ENCODE measurements at places on chromosomes 7 and 10.

DNA sequence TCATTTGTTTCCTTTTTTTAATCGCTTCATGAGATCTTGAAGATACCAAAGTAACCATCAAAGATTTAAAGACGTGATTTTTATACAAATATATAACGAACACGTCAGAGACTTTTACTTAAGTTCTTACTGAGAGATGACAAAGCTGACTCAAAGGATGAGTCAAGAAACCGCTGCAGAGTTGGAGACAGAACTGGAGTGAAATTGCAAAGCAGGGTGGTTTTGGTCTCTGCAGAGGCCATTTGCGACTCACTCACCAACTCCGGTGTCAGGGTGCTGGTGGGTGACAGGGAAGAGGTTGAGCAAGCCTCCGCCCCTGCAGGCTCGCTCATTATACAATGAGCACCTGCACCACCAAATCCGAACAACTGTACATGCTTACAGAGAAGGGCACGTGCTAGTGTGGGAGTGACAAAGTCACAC lies 75.2 kb downstream of the DNAJB6 start:
- DNase-seq: peak; percentile 39

- DNase-seq: no peak
Observed at GRCh38 chr10:70616761-70617160, 14.2 kb upstream of the PRF1 start.

GRCh38 chr10:6711408-6711841 lies 131.3 kb upstream of the PRKCQ start:
- DNase-seq: no peak

- no peak for DNase-seq
Observed at GRCh38 chr10:930625-931325, 730 bp downstream of the LARP4B start.

- DNase-seq: no peak
Observed at GRCh38 chr10:129095680-129096064, 371.4 kb upstream of the MGMT start.

GRCh38 chr10:66378117-66378876 lies 547.5 kb upstream of the LRRTM3 start:
- DNase-seq: no peak

DNA sequence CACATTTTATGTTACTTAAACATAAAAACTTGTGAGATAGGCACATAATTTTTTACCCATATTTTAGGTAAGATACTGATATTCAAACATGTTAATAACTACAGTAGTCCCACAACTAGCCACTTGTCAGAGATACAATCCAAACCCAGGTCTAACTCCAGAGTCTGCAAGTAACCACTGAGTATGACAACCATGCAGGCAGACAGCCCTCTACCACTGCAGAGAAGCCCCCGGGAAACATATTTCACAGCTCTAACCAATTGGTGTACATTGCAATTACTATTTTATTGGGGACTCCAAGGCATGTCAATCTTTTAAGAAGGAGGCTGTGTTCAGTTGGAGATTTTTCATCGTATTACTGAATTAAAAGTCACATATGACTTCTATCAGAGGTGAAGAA lies 107.2 kb upstream of the FAM133B start:
- no peak for DNase-seq

DNA sequence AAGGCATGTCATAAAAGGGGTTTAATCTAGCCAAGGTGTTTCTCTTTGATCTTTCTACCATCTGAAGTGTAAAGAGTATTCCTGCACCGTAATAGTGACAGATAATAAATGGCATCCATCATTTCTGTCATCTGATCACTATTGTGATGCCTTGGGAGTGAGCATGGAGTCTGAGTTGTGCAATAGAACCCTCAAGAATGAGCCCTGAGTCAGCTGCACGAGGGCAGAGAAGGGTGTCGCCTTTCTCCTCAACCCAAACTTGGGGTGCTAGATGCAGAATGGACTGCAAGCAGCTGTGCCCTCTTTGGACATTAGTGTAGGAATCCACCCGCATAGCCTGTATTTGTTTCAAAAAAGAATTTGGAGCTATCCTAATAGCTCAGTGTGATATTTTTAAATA lies 115.2 kb downstream of the ZNF37A start:
- DNase-seq: no peak

- DNase-seq: no peak
Observed at GRCh38 chr10:117948493-117948892, 98.2 kb downstream of the RAB11FIP2 start.

- peak; percentile 69 for DNase-seq
Observed at GRCh38 chr10:90417029-90417428, 440.8 kb downstream of the HTR7 start.

GRCh38 chr10:26410356-26410755 lies 27.8 kb upstream of the APBB1IP start:
- DNase-seq: no peak

DNA sequence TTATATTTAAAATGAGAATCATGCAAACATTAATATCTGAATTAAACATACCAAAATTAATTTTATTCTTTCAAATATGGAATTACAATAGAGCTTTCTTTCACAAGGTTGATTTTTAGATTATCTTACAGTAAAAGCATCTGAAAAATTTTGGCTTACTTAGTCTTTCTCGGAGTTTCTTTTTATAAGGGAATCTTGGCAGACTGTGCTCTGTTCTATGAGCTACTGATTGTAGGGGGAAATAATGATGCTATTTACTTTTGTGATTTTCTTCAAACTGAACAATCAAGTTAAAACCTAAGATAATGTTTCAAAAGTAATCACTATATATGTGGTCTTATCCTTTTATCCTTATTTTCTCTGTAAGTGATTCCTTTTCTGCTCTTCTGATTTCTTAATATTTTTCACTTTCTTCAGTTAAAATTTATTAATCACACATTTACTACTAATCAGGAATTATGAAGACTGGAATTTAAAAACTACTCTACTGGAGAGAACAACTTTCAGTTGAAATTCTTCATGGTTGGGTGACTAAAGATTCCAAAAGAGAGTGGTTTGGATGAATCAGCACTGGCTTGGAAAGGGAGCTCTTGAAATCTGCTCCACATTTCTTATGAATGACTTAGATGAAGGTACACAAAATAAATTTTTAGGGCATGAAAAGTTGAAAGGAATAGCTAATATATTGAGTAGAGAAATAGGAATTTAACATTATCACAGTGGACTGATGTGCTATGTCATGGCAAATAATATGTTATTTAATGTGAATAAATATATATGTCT lies 103.9 kb downstream of the PPP1R9A start:
- no peak for DNase-seq

DNA sequence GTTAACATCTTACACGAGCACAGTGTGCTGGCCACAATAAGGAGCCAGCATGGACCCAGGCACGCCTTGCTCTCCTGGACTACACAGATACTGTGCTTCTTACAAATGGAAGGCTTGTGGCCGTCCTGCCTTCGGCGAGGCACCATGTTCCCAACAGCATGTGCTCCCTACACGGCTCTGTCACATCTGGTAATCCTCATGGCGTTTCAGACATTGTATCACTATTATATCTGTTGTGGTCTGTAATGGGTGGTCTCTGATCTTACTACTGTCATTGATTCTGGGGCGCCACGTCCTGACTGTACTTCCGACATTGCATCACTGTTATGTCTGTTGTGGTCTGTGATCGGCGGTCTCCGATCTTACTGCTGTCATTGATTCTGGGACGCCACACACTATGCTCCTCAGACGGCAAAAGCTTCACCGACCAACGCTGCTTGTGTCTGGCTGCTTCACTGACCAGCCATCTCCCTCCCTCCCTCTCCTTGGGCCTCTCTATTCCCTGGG lies 195.4 kb downstream of the MAD1L1 start:
- no peak for DNase-seq

DNA sequence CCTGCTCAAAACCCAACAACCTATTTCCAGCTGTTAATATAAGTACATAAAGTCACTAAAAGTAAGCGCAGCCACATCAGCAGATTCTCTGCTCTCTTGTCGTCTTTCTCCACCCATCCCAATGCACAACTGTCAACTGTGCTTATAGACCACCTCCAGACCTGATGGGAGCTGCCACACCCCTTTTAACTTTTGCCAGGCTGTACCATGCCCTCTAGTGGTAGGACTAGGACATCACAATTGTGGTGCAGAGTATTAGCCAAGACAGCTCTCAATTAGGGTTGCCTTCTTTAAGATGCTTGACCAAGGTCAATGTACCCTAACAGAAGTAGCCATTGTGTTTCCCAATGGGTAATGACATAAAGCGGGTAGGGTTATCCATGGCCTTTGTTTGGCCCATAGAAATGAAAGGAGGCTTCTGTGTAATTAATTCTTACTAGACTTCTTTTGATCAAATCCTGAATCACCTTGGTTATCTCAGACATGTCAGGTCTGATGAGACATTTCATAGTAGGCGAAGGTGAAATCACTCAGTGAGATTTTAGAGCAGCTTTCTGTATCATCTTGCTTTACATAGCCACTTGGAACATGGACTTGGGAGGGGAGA lies 68.1 kb downstream of the SCRN1 start:
- peak; percentile 30 for DNase-seq

DNA sequence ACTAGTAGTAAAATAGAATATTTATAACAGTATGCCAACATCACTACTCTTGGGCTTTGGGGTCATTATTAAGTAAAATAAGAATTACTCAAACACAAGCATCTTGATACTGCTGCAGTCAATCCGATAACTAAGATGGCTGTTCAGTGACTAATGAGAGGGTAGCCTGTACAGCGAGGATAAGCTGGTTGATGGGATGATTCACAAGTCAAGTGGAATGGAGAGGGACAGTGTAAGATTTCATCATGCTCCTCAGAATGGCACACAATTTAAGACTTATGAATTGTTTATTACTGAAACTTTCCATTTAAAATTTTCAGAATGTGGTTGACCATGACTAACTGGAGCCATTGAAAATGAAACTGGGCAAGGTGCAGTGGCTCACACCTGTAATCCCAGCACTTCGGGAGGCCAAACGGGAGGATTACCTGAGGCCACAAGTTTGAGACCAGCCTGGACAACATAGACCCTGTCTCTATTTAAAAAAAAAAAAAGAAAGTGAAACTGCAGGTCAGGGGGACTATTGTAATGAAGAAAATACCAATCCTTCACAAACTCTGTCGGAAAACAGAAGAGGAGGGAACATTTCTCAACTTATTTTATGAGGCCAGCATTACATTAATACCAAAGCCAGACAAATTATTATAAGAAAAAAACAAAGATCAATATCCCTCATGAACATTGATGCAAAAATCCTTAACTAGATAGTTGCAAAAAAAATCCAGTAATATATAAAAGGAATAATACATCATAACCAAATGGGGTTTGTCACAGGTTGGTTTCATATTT lies 11.2 kb downstream of the AVL9 start:
- DNase-seq: no peak

GRCh38 chr7:141617280-141617679 lies 66.1 kb downstream of the AGK start:
- DNase-seq: no peak

All from AG04450 (cell line).